ENCODE measurements at places on chromosomes 2 and 18. TPM values are rescaled to one million over a fixed set of nuclear protein-coding genes. Genes with fewer than 3 reads are reported as not detected.

GRCh38 chr2:88668862-88669261 lies 22.6 kb upstream of the RPIA start:
- no peak for DNase-seq
- H3K36me3 ChIP-seq = no peaks in the 10 kb centered on the region
- H3K27ac ChIP-seq = no peak overlapping the region

- no peak overlapping the region for H3K27ac ChIP-seq
- H3K4me1 ChIP-seq = peaks cover 10% of the 10 kb centered on the region
- H3K27me3 ChIP-seq = no peaks in the 10 kb centered on the region
- no peak overlapping the region for H3K4me3 ChIP-seq
- H3K36me3 ChIP-seq = no peaks in the 10 kb centered on the region
- DNase-seq = no peak
Measured at GRCh38 chr2:237927135-237927534, 39.7 kb upstream of the UBE2F start.

- no peaks in the 10 kb centered on the region for H3K4me1 ChIP-seq
- H3K4me3 ChIP-seq = no peak overlapping the region
- no peak for DNase-seq
- H3K27me3 ChIP-seq = no peaks in the 10 kb centered on the region
Measured at GRCh38 chr2:72024451-72025175, 123.0 kb downstream of the CYP26B1 start.

- no peak overlapping the region for H3K4me3 ChIP-seq
- no peaks in the 10 kb centered on the region for H3K36me3 ChIP-seq
- DNase-seq = no peak
- H3K27me3 ChIP-seq = no peaks in the 10 kb centered on the region
- H3K27ac ChIP-seq = no peak overlapping the region
Measured at GRCh38 chr18:24170360-24170759, 31.5 kb downstream of the CABYR start.

ALKAL2 gene
- total RNA-seq = not detected

Data from transverse colon (tissue), 4 donors.